ENCODE measurements at places on chromosomes 6 and 20.

DNA sequence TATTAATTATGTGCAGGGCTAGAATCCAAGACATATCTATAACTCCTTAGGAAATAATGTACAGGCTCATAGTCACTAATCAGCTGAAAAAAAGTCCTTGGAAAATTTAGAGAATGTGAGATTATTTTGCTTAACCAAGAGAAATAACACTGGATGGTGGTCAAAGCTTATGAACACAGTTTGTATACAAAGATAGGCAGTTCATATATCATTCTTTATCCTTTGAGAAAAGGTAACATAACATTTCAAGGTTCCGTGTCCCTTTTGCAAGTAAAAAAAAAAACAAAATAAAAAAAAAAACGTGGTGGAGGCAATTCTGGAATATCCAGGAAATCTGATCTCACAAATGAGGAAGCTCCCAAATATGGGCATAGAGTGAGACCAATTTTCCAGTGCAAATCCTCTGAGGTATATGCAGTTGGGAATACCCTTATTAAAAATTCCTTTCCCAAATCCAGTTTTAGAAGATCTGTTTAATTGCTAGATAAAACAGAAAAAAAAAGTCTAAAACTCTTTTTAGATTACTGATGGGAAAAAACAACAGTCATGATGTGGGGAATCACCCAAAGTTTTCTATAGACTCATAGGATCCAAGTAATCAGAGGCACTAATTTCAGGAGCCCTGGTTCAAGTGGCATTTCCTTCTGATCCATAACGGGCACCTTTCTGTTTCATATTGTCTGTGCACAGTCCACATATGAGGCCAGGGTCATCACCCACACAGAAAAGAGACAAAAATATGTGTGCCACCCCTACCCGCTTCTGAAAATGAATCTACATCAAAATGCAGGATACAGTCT, 17.7 kb upstream of the TNFAIP3 start:
- DNase-seq: no peak

DNA sequence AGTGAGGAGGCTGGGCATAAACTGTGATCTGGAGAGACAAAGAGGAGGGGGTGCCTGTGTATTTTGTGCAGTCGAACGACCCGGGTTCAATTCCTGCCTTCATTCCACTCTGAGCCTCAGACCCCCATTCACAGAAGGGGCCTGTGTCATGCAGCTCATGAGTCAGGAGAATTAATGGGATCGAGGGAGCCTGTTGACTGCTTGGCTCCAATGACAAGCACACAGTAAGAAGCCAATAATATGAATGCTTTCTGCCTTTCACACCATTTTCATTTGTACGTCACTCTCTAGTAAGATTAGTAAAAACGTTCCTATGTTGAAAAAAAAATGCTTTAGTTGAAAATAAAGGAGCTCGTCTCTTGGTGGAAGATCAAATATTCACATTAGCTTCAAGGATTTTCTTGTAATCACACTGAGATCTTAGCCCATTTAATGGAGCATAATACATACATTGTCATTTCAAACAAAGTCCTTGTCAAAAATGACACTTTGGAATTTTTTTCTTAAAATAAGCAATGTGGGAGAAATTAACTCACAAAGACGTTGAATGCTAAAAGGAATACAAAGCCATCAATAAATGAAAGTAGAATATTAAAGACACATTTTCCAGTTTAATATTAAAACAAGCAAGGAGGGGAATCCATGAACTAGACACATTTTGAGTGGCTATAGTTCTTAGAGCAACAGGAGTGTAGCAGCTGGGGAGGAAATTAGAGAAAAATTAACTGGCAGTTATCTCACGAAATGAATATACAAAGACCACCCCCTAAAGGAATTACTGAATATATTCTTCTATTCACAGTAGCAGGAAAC, 246.7 kb upstream of the AFDN start:
- DNase-seq: no peak

GRCh38 chr6:11684901-11685480, 93.6 kb downstream of the ADTRP start:
- no peak for DNase-seq

DNA sequence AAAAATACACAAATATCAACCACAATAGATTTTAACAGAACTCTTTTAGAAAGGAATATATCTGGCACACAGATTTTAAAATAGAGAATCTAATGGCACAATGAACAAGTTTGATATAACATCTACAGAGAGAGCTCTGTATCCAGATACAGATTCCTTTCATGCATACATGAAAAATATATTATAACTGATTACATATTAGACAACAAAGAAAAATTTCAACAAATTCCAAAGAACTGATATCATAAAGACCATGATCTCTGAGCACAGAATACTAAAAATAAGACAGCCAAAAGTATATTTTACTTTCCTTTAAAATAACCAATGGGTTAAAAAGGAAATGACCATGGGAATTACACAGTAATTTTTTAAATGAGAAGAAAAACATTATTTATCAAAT, 74.1 kb upstream of the MAP7 start:
- DNase-seq: no peak

DNA sequence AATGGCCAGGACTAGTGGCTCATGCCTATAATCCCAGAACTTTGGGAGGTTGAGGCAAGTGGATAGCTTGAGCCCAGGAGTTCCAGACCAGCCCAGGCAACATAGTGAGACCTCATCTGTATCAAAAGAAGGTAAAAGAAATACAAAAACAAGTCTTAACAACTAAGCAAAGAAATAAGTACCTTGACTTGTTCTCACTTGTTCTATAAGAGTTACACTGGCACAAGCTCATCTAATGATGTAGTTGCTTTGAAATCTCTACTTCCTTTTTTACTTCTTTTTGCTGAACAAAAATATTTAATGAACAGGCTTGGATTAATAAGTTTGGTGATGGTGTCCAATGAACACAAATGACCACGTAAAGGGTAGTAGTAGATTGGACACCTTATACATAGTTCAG, 72.2 kb downstream of the SGK1 start:
- DNase-seq: no peak

GRCh38 chr6:165298875-165299274, 10.5 kb downstream of the C6orf118 start:
- DNase-seq: no peak

DNA sequence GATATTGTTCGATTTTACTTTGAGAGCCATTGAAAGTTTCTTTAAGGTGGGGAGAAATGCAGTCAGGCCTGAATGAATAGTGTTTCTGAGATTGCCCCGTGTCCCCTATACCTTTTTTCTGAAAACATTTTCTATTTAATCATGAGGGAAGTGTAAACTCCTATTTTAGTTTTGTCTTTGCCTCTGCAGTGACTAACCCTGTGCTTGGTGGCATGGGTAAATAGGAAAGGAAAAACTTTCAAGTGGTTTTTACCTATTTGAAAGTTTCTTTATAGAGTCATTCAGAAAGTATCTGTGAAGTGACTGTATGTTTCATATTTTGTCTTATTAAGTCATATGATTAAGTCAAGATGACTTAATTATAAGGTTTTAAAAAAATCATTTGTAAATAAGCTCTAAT, 14.5 kb downstream of the SNRNP48 start:
- DNase-seq: no peak
